ENCODE measurements at places on chromosomes 11 and 22.

DNA sequence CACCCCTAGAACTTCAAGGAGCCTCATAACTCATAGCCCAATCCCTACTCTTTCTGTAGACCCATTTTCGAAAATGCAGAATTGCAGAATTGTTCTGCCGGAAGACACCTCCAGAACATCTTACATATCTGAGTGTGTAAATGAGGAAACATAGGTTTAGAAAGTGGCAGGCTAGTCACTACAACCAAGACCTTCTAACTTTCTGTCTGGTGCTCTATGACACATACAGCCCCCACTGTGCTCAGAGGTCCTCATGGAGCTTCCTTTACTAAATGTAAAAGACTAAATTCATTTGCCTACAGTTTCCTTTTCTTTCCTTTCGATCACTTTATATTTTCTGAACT is 132.1 kb upstream of the DDI1 start:
- no peak for DNase-seq

DNA sequence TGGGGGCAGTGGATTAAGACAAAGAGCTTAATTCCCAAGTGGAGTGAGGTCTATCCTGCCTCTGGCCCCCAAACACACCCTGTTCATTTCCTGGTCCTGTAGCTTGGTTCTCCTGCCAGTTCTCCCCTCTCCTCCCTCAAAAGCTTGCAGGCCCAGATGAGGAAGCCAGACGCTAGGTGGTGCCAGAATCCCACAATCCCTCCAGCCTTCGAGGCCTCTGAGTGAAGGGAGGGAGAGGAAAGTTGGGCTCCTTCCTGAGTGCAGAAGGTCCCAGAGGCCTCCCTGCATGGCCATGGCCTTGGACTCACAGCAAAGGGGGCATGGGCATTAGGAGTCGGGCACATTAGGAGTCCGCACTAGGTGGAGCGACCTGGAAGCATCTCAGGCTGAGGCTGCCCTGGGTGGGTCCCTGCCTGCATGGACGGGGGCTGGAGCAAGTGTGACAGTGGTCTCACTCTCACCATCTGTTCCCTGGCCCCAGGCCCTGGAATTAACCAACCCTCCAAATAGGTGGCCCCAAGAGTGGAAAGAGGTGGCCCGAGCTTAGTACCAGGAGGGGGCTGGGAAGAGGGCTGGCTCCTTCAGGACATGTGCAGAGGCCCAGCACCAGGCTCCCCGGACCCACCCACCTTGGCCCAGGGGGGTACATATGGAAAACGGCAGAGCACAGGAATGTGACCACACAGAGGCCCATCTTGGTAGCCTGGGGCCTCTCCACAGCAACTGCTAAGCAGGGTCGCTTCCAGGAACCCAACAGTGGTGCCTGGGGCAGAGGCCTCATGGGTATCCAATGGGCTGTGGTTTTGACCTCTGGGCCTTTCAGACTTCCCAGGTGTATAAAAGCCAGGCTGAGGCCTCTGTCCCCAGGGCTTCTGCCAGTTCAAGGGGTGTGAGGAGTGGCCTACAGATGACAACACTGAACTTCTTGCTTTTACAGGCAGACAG is 5.2 kb downstream of the FXYD2 start:
- DNase-seq: no peak

GRCh38 chr11:31757260-31757835 is 53.8 kb downstream of the PAX6 start:
- no peak for DNase-seq

DNA sequence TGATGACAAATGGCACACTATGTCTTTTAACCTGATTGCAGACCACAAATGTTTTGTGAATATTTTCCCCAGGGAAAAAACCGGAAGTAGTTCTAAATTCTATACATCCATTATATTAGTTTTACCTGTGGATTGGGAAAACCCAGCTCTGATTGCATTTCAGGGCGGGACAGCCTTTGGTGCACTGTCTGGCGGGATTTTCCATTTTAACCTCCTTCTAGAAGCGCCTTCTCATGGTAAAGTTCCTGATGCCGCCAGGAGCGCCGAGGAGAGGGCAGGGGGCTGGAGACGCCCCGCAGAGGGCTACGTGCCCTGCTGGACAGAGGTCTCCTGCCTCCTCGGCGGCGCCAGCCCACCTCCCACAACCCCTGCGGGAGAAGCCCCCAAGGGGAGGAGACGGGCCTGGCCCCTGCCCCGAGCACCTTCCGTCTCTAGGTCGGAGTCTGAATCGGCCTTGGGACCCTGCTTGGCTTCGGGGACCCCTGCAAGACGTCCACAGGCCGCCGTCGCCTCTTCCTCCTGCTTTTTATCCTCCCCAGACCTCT is 1.2 kb upstream of the P2RX6 start:
- no peak for DNase-seq

- DNase-seq: no peak
Measured at GRCh38 chr11:11946878-11947277, 61.5 kb downstream of the DKK3 start.

- DNase-seq: no peak
Measured at GRCh38 chr22:39234867-39235687, 9.7 kb downstream of the PDGFB start.

- DNase-seq: no peak
Measured at GRCh38 chr22:46619240-46619829, 851 bp upstream of the GRAMD4 start.

- DNase-seq: no peak
Measured at GRCh38 chr11:125869521-125869920, 17.9 kb upstream of the HYLS1 start.

GRCh38 chr11:115693002-115693401 is 188.8 kb upstream of the CADM1 start:
- DNase-seq: no peak

DNA sequence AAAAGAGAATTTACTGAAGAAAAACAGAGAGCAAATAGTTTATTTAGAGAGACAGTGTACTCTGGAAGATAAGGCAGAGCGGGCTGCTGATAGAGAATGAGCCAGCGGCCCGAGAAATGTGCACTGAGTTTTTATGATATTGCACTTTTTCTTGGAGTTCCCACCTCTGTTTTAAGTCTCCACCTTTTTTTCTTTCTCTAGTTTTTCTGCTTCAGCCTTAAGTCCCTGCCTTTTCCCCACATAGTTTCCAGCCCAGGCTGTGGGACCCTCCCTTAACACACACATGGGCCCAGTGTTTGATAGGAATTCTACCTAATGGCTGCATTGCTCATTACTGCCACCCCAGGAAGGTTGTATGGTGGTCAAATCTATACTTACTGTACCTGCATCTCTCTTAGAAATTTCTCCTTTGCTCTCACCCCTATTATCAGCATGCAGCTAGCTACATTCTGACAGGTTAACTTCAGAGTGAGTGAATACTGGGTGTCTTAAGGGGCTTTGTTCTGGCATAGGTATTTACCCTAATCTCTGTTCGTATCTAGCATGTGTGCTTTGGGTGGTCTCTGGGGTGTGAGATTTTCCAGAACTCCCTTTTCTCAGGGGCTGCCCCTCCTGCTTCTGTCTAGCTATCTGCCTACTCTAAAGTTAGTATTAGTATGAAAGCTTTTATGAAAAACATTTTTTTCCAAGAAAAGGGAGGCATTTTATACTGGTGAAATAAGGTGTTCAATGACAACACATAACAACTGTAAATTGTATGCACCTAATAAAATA is 127.3 kb upstream of the TOP3B start:
- DNase-seq: no peak

GRCh38 chr22:38169116-38169515 is 12.5 kb downstream of the PLA2G6 start:
- DNase-seq: no peak

GRCh38 chr11:28400331-28401100 is 292.3 kb downstream of the METTL15 start:
- no peak for DNase-seq

DNA sequence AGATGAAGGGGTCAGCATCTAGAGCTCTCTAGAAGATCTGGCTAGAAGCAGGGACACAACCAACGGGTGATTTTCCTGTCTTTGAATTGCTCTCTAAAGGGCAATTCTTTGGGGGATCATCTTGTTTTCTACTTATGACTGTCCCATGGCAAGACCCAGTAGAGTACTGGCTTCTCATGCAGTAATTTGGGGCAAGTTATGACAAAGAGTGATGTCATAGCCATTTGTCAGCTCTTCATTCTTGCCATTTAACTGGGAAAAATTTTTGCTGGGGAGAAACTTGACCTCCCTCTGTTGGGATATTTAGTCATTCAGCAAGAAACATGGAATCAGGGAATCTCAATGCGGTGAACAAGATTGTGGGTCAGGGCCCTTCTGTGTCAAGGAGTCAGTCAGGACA is 80.4 kb downstream of the SLC1A2 start:
- DNase-seq: no peak

- DNase-seq: no peak
Measured at GRCh38 chr11:44067266-44067665, 1.2 kb downstream of the ACCS start.

DNA sequence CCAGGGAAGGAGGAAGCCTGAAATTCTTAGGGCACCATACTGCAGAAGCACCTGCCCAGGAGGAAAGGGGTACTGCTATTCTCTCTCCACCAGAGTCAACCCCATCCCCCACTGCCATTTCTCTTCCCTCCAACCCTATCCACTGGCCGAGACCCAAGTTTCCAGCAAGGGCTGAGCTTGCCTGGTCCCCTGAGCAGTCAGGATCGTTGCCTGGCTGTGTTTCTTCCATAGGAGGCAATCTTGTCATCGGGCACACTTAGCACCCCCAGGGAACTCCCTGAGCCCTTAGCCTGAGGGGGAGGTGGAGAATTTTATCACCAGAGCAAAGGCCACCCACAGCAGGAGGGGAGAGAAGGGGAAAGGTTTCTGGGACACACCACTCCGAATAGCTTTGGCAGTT is 115.8 kb upstream of the NECTIN1 start:
- DNase-seq: no peak

GRCh38 chr22:31179345-31179744 is 19.4 kb downstream of the RNF185 start:
- no peak for DNase-seq

DNA sequence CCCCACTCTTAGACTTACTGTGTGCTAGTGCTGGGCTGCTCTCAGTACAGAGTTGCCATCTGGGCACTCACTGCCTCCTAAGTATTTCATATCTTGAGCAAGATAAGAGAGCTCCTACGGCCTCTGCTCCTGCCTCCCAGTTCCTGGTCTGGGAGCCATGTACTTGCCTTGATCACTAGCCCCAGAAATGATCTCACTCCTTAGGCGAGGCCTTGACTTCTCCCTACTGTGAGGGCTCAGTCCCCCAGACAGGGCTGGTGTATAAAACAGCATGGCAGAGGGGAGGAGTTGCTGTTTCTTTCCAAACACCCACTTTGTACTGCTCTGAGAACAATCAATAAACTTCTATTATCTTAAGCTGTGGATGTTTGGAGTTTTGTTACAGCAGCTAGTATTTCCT is 47.4 kb upstream of the TP53I11 start:
- DNase-seq: no peak

DNA sequence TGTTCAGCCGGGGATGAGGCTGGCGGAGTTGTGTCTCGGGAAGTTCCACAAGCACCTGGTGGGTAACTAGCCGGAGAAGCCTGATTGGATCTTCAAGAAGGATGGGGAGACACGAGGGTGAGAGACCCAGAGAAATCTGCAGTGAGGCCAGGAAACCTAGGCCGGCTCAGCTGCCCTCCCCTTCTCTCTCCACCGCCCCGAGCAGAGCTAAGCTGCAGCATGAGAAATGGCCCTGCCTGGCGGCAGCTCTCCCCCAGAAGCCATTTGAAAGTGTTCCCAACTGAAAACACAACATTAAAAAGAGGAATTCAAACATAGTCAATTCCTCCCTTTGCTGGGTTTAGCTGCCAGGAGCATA is 77.8 kb upstream of the SHISAL1 start:
- DNase-seq: no peak

DNA sequence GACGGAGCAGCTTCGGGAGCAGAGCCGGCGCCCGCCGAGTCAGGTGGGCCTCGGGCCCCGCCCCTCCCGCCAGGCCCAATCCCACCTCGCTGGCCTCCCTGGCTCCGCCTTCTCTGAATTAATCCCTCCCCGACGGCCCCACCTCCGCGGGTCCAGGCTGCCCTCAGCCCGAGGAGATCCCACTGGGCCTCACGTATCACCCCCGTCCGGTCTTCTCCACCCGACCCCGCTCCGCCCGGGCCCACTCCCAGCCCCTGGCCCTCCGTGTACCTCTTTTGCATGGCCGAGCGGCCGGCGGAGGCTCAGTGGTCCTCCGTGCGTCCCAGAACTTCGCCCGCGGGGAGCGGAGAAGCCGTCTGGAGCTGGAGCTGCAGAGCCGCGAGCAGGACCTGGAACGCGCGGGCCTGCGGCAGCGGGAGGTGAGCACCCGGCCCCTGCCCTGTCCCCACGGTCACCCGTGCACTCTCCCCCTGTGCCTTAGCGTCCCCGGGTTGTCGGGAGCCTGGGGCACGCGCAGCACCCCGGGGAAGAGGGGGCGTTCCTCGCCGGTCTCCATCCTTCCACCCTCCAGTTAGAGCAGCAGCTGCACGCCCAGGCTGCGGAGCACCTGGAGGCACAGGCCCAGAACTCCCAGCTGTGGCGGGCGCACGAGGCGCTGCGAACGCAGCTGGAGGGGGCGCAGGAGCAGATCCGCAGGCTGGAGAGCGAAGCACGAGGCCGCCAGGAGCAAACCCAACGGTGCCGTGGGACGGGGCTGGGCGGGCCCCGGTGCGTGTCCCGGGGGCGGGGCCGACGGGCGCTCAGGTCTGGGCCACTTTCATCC is 2.2 kb upstream of the CD151 start:
- DNase-seq: peak; percentile 59

DNA sequence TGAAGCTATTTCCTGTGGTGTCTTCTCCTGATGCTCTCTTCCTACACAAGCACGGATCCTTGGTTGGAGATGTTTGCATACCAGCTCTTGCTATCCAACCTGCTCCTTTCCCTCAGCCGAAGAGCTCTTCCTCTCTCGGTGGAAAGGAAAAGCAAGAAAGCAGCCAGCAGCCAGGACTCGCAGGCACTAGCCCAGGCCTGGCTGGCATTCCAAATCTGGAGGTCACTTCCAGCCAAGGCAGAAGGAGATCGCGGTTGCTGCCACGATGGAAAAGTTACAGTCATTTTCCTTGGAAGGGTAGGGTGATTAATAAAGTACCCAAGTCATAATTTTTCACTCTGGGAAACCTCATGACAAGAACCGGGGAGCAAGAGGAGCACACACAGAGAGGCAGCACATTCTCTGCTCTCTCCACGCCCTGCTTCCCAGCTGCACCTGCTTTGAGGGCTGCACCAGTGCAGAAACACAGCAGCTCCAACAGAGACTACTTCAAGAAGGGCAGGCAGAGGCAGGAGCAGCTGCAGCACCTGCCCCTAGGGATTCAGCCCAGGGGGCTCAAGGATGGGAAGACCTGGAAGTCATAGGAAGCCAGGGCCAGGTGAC is 399.3 kb downstream of the CADM1 start:
- DNase-seq: no peak

DNA sequence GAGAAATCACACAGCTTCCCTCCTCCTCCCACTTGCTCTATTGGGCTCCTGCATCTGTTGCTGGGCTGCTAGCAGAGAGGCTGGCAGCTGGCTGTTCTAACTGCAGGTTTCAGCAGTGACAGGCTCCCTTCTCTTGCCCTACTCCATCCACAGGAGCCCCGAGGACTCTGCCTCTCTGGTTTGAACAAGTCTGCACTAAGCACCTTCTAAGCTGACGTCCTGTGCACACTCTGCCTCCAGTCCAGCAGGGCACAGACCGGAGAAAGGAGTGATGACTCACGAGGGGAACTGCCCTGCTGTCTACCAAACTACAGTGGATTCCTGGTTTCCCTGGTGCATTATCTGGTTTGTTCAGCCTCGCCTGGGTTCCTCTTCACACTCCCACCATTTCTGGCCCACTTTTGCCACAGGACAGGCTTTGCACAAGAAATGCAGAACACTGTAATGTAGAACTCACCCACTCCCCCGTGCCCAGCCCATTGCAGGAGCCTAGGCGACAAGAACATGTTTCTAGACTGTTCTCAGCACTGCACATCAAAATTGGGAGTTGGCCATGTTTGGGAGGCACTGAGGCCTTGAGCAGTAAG is 26.0 kb downstream of the IL10RA start:
- no peak for DNase-seq

GRCh38 chr11:109644152-109644551 is 222.2 kb downstream of the C11orf87 start:
- DNase-seq: no peak

Data from naive thymus-derived CD8-positive, alpha-beta T cell (primary cell).